ENCODE measurements at places on chromosomes 7 and 10. TPM values are rescaled to one million over a fixed set of nuclear protein-coding genes. Genes with fewer than 3 reads are reported as not detected.

The CREB5 gene
- 0.62 TPM for total RNA-seq

The CPXM2 gene
- not detected for total RNA-seq

The AOAH gene
- total RNA-seq, result 136 TPM

The AMZ1 gene
- not detected for total RNA-seq
